ENCODE measurements at places on chromosomes 7 and 10.

GRCh38 chr10:74078037-74078436, 72.6 kb downstream of the AP3M1 start:
- DNase-seq: no peak

- no peak for DNase-seq
These were observed 57.8 kb upstream of the GDF10 start for GRCh38 chr10:47241946-47242867.

- no peak for DNase-seq
These were observed 83.4 kb downstream of the ZNF365 start for GRCh38 chr10:62457598-62457997.

DNA sequence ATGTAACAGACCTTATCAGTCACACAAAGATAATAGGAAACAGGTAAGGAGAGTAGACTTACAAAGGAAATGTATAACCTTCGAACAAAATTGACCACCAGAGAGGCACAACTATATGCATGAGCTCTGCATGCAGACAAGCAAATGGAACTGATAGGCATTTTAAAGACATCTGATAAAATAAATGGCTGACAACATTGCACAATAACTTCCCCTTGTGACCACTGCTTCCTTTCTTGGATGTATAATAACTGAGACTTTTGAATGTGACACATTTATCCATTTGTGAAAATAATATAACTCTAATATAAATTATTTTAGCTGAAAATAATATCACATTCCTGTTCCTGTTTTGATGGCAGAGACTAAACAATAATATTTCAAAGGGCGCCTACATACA, 654.2 kb upstream of the STEAP1 start:
- no peak for DNase-seq

DNA sequence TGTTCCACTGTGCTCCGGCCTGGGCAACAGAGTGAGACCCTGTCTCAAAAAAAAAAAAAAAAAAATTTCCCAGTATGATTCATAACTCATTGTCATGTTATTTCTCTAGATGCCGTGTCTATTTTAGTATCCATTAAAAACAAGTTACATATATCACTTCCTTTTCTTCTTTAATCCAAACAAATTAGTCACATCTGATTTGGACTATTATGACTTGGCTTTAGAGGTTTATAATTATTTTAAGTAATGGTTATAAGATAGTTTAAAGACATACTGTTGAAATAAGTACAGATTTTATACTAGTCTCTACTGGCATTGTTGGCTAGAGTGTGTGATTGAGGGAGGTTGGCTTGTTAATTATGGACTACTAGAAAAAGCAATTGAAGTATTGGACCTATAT, 53.3 kb downstream of the ZMYND11 start:
- DNase-seq: no peak

- DNase-seq: no peak
These were observed 1.2 kb downstream of the BRI3 start for GRCh38 chr7:98282703-98283102.
